ENCODE measurements at places on chromosomes 12 and 14. TPM values are rescaled to one million over a fixed set of nuclear protein-coding genes. Genes with fewer than 3 reads are reported as not detected.

DNA sequence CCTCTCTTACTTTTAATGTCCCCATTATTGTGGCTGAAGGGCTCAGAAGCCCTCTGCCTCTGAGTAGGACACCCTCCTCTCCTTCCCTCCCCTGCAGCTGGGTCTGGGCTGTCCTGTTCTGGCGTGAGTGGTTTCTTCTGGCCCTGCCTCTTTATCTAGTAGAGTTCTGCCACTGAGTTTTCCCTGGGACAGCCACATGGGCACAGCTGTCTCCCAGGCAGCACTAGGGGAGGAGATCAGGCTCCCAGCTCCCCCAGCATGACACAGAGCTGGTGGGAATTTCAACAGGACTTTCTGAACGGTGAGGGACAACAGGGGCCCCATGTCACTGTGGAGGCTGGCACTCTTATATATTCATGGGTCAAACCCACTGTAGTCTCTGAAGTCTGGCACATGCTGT is 21.4 kb downstream of the TMEM132C start:
- DNase-seq: no peak
- no peaks in the 10 kb centered on the region for H3K36me3 ChIP-seq
- H3K27ac ChIP-seq: no peak overlapping the region
- H3K27me3 ChIP-seq: no peaks in the 10 kb centered on the region

DNA sequence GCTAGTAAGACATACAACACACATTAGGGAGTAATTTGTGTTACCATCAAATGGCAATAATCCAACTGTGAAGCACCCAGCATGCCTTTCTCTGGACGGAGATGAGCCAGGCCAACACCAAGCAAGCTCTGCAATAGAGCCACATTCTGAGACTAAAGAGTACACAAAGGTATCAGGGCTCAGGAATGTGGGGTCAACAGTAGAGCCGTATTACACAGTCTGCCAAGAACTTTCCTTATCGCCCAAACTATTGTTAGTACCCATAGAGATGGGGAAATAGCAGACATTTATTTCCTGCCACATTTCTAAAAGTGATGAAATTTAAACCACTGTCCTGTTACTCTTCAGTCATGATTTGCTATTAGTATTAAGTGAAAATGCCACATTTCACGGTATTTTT is 113.7 kb downstream of the BMP4 start:
- H3K4me3 ChIP-seq: no peak overlapping the region
- H3K27me3 ChIP-seq: no peaks in the 10 kb centered on the region
- no peak for DNase-seq
- no peak overlapping the region for H3K27ac ChIP-seq

GRCh38 chr14:105328678-105329390 is 14.3 kb downstream of the PACS2 start:
- no peaks in the 10 kb centered on the region for H3K36me3 ChIP-seq
- H3K4me1 ChIP-seq: peaks cover 83% of the 10 kb centered on the region
- no peak overlapping the region for H3K4me3 ChIP-seq
- no peaks in the 10 kb centered on the region for H3K27me3 ChIP-seq

Gene SERPINA9
- not detected for total RNA-seq

Gene PLEK2
- total RNA-seq: 0.40 TPM

Gene NEUROD4
- not detected for total RNA-seq

Gene FBRSL1
- total RNA-seq: 28.1 TPM

Gene OVCH1
- 0.78 TPM for total RNA-seq
